NCI-H510A (cell line): ENCODE measurements at places on chromosomes 6 and 20.

DNA sequence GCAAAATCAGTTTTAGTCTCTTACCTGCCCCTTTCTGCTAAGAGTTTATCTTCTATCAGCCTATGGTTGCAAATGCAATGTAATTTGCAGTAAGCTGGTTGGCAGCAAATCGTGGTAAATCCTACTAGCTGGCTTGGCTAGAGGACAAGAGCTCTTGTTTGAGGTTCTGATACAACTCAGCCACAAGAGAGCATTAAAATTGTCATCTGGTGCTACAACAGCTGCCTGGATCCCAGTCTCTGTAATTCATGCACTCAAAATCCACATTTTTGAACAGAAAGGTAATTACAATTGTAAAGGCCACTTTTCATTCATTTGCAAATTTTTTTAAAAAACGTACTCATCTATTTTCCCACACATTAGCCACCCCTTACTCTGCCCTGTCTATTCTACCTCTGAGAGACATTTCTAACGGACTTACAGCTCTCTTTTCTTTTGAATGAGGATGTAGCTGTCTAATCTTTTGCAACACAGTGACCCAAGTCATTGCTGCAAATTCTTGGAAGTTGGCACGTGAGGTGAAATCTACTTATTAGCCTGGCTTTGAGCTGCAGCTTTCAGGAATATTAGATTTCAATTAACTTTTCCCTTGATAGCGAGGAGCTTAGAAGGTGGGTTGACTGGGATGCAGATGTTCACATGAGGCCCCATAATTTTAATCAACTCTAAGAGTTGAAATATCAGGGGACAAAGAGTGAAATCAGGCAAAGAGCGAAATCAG is 54.0 kb upstream of the FAM184A start:
- no peak for DNase-seq

DNA sequence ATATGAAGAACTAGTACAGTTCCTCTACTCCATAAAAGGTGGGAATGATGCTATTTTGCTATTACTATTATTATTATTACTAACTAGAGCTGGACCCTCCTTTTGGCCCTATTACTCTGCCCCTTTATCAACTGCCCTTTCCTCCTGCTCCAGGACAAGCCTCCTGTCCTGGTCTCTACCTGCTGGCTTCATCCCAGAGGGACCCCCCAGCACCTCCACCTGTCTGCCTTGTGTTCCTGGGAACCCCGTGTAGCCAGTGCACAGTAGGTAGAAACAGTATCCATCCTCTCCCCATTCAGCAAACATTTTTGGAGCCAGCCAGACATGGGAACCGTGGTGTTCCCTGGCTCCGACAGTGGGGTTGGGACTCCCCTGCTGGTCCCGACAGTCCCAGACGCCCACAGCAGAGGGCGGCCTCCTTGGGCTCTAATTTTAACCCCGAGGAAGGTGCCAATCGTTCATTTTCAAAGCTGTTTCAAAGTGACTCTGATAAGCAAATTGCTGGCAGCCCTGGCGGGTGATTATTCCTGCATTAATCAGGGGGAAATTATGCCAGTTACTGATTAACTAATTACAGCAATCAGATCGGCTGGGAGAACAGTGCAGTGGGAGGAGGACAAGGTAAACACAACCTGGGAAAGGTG is 44.2 kb upstream of the MDGA1 start:
- no peak for DNase-seq

DNA sequence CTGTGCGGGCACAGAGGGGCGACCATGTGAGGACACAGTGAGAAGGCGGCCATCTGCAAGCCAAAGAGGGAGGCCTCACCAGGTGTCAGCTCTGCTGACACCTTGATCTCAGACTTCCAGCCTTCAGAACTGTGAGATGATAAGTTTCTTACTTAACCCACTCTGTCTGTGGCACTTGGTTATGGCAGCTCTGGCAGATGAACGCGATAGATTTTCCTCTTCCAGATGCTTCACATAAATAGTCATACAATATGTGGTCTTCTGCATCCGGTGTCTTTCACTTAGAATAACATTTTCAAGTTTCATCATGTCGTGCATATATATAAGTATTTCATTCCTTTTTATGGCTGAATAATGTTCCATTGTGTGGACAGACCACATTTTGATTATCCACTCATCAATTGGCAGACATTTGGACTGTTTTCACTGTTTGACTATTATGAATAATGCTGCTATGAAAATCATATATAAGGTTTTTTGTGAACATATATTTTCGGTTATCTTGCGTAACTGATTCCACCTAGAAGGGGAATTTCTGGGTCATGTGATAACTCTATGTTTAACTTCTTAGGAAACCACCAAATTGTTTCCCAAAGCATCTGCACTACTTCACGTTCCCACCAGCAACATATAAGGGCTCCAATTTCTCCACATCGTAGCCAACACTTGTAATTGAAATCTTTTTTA is 30.2 kb downstream of the PRR18 start:
- DNase-seq: no peak

GRCh38 chr6:138099832-138100231 is 7.4 kb downstream of the PERP start:
- no peak for DNase-seq

DNA sequence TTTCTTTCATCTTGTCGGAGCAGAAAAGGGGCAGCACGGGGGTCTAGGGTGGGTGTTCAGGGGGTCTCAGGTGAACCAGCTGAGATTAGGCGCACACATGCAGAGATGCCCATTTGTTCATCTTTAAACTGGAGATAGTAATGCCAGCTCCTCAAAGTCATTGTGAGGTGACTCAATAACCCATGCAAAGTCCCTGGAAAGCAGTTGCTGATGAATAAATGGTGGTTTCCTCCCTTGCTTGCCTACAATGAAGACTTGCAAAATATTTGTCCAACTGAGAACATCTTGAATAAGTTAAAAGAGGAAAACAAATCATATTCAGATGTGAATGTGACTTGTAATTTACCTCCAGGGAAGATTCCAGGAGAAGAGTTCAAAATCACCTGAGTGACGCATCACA is 206.9 kb downstream of the LY86 start:
- DNase-seq: no peak

DNA sequence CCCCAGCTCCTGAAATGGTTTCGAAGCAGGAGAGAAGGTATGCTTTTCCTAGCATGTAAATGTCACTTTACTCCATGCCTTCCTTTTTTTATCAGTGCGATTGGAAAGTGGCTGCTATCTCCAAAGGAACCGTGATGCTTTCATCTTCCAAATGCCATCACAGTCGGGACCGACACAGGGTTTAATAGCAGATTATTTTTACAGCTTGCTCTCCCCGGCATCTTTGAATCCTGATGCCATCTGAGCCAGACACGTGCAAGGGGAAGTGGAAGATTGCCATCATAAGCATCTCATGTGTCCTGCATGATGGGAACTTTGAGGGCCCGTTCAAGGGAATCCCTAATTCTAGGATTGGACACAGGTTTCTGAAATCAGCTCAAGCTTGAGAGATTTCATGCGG is 253.4 kb upstream of the KCNG1 start:
- DNase-seq: no peak
